ENCODE measurements at places on chromosomes 13 and 19.
A peak's percentile ranks its signal among the peaks of the same experiment; 100 is the strongest.

- no peak for DNase-seq
These were observed 28.9 kb downstream of the FRY start for GRCh38 chr13:32060401-32060878.

DNA sequence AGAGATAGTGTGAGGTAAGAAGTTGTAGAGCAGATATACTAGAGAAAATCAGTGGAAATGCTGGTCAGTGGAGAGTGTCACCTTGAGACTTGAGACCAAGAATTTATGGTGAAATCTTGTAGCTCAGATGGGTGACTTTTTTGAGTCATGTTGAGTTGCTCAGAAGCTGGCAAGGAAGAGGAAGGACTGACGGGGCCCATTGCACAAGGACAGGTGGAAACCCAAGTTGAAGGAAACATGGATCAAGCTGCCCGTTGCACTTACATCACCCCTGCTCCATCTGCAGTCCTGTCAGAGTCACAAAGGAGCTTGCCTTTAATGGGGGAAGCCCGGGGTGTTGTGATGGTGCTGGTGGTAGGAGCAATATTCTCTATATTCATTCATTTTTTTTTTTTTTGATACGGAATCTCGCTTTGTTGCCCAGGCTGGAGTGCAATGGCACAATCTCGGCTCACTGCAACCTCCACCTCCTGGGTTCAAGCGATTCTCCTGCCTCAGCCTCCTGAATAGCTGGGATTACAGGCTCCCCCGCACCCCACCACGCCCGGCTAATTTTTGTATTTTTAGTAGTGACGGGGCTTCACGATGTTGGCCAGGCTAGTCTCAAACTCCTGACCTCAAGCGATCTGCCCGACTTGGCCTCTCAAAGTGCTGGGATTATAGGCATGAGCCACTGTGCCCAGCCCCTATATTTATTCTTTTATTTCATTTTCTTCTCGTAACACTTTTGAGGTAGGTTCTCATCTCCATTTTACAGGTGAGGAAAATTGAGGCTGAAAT is 27.4 kb downstream of the UBAC2 start:
- DNase-seq = peak; percentile 92

DNA sequence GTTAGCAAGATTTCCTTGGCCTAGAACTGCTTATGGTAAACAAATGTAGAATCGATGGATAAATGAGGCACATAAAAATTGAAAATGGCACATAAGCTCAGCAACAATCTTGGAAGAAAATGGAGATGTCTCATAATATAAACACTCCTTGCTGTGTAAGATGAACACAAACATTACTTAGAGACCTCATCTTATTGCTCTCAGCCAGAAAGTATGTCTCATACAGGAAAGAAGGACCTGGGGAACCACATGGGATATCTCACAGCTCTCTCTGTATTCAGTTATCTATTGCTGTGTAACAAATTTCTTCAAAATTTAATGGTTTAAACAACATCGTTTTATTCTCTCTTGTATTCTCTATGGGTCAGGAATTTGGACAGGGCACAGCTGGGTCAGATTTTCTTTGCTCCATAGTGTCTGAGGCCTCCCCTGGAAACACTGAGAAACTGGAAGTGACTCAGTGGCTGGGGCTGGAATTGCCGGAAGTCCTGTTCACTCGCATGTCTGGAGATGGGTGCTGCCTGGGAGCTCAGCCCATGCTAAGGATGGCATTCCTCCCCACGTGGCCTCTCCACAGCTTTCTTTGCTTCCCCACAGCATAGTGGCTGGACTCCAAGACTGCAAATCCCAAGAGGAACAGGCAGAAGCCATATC is 105.1 kb downstream of the NUFIP1 start:
- no peak for DNase-seq

GRCh38 chr13:73433890-73434289 is 375.1 kb downstream of the KLF5 start:
- DNase-seq = no peak

DNA sequence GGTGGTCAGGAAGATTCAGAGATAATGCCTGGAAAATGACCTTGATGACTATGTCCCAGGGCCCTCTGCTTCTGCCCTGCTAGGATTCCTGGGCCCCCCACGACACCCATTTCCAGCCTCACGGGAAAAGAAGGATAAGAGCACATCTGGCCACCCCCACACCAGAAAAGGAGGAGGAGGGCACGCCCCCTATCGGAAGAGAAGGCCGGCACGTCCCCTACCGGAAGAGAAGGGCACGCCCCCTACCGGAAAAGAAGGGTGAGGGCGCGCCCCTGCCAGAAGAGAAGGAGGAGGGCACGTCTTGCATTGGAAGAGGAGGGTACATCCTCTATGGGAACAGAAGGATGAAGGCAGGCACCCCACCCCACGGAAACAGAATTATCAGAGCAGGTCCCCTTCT is 84.3 kb downstream of the IER2 start:
- DNase-seq = peak; percentile 13

DNA sequence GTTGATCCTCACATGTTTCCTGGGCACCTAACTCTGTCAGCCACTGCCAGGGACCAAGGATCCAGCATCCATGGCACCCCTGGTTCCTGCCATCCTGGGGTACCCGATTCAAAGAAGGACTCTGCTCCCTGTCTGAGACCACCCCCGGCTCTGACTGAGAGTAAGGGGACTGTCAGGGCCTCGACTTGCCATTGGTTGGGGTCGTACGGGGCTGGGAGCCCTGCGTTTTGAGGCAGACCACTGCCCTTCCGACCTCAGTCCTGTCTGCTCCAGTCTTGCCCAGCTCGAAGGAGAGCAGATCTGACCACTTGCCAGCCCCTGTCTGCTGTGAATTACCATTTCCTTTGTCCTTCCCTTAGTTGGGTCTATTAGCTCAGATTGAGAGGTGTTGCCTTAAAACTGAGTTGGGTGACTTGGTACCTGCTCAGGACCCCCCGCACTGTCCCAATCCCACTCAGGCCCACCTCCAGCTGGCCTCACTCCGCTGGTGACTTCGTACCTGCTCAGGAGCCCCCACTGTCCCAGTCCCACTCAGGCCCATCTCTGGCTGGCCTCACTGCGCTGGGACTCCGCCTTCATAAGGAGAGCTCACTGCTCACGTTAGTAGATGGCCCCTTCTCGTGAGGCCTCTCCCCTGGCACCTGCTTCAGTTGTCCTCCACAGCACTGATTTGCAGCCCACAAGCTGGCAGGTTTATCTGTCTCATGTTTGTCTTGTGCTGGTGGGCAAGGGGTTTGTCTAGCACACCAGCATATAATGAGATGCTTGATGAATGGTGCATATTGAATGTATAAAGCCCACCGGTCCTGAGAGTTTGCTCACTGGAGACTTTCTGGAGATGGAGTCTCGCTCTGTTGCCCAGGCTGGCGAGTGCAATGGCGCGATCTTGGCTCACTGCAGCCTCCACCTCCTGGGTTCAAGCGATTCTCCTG is 3.9 kb downstream of the RPL28 start:
- no peak for DNase-seq

DNA sequence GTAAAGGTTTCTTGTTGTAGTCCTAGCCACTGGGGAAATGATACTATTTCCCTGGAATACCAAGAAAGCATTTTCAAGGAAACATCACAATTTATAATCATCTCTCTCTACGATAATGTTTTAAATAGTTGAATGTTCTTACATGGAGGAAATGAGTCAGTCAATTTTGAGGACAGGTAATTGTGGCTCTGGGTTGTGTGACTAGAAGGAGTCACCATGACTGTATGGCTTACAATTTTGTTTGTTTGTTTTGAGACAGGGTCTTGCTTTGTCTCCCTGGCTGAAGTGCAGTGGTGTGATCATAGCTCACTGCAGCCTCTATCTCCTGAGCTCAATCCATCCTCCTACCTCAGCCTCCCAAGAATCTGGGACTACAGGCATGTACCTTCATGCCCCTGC is 47.4 kb downstream of the COG3 start:
- no peak for DNase-seq

- DNase-seq = no peak
These were observed 3.8 kb downstream of the PPP1R12C start for GRCh38 chr19:55113570-55114039.

DNA sequence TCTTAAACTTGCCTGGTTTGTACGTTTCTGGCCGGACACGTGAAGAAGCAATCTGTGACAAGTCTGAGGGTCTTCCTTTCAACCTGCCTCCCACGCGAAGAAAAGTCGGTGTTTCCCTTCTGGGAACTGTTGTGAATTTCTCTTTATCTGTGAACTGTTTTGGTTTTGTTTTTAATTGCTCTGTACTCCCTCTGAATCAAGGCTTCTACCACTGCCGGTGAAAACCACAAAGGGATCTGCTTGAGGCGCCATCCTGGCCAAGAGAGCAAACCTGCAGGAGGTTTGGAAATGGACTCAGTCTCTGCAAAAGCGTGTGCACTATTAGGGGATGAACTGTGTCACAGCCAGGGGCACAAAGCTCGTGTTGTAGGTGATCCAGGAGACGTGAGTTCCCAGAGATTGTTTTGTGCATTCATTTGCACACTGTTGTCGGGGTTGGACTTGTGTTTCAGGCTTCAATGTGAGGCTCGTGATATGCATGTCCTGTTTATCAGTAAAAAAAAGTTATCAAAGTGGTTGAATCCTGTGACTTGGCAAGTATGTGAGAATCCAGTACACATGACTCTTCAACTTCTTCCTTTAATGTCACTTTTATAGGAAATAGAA is 9.7 kb downstream of the SIGLEC8 start:
- peak; percentile 29 for DNase-seq

DNA sequence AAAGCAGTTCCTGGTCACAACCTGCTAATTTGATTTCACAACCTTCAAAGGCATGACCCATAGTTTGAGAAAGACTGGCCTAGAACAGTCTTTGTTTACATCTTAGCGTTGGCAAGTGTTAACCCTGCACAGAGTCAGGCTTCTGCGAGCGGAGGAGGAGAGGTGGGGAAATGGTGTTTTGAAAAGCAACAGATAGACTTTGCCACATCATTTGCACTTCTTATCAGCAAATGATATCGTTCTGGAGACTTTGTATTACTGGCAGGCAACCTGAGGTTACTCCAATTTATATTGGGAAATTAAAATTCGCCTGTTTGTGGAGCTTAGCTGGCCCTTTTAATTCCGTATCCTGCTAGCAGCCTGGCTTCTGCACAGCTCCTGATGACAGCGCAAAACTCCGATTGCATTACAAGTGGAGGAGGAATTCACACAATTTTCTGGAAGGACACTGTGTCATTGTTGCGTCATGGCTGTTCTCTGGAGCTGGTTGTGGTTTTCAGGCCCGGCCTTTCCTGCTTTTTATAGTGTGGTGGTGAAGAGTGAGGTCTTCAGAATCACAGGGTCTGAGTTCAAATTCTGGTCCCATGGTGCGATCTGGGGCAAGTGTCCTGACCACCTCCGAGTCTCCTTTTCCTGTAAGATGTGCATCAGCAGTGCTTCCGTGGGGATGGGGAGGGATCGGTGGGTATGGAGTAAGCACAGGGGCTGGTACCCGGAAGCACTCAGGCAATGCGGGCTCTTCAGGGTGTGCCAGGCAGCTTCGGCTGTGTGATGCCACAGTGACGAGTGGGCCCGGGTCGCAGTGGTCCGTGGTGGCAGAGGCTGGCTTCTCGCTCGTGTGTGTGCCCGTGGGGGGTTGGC is 49.1 kb upstream of the EHD2 start:
- DNase-seq = peak; percentile 93

All from suppressor macrophage treated with lipopolysaccharide for 4 hours (primary cell).